Activated naive CD8-positive, alpha-beta T cell treated with anti-CD3 and anti-CD28 coated beads for 36 hours (primary cell): ENCODE measurements at places on chromosomes 6 and 20. TPM values are rescaled to one million over a fixed set of nuclear protein-coding genes. Genes with fewer than 3 reads are reported as not detected.

DNA sequence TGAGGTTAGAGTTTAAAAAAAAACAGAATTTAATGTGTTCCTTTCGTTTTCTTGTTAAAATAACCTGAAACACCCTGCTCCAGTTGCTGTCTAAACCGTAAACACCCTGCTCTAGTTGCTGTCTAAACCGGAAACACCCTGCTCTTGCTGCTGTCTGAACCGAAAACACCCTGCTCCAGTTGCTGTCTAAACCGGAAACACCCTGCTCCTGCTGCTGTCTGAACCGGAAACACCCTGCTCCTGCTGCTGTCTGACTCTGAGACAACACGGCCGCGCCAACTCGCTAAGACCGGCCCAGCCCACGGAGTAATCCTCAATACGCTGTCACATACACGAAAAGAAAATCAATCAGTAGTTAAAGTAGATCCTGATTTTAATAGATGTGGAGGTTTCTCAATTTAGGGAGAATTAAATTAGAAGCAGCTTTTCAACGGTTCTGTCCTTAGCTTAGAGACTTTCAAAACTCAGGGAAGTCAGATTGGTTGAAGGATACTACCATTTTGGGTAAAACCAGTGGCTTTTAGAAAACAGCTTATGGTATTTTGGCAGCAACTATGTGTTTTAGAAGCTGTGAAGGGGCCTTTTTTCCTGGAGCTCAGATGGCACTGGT is 98.3 kb downstream of the RAMACL start:
- peak overlapping the region; percentile 93 for H3K27ac ChIP-seq
- H3K36me3 ChIP-seq: peaks cover 16% of the 10 kb centered on the region
- DNase-seq: peak; percentile 64
- H3K4me3 ChIP-seq: peak overlapping the region; percentile 70
- peaks cover 10% of the 10 kb centered on the region for H3K4me1 ChIP-seq

DNA sequence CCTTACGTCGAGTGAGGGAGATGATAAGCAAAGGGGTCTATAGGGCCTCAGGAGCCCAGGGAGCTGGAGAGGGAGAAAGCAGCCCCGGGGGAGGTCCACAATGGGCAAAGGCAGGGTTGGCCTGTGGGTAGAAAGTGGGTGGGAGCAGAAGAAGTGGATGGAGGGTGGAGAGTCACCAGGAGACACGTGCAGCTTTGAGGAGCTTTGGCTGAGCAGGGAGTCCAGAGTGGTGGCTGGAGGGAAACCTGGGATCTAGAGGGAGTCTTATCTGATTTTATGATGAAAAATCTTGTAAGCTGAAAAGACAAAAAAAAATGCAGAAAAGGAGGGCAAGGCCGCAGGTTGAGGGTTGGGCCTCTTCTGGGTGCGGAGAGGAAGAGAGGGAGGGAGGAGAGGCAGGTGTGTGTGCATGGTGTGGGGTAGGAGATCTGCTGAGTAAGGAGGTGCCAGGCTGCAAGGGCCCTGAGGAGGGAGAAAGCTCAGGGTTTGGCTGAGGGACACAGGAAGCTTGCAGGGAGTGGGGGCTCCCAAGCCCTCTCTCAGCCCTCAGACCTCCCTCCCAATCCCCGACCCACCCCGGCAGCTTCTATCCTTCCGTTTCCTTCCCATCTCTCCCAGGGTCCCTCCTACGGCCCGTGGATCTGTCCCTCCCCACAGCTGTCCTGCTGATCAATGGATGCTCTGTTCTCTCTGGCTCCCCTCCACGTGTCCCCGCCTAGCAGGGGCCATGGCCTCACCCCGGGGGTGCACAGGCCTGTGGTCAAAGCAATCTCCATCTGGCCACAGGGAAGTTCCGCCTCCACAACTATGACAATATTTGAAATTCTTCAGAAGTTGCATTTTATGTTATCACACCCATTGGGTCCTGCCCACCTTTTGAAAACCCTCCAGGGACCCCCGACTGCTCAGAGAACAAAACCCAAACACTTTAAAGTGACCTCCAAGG is 17.1 kb upstream of the BPI start:
- H3K36me3 ChIP-seq: no peaks in the 10 kb centered on the region
- H3K4me3 ChIP-seq: no peak overlapping the region
- peaks cover 45% of the 10 kb centered on the region for H3K27me3 ChIP-seq
- peaks cover 2% of the 10 kb centered on the region for H3K4me1 ChIP-seq
- no peak overlapping the region for H3K27ac ChIP-seq
- DNase-seq: no peak

- H3K36me3 ChIP-seq: peaks cover 21% of the 10 kb centered on the region
- H3K4me1 ChIP-seq: peaks cover 34% of the 10 kb centered on the region
- no peak overlapping the region for H3K4me3 ChIP-seq
Measured at GRCh38 chr20:10488534-10488933, 53.4 kb downstream of the SLX4IP start.

Gene NKAPL
- 0.46 TPM for total RNA-seq

- no peak overlapping the region for H3K27ac ChIP-seq
- H3K4me1 ChIP-seq: no peaks in the 10 kb centered on the region
- H3K4me3 ChIP-seq: no peak overlapping the region
Measured at GRCh38 chr6:41597246-41598000, 40.8 kb upstream of the MDFI start.

Gene CAGE1
- total RNA-seq: 0.10 TPM

DNA sequence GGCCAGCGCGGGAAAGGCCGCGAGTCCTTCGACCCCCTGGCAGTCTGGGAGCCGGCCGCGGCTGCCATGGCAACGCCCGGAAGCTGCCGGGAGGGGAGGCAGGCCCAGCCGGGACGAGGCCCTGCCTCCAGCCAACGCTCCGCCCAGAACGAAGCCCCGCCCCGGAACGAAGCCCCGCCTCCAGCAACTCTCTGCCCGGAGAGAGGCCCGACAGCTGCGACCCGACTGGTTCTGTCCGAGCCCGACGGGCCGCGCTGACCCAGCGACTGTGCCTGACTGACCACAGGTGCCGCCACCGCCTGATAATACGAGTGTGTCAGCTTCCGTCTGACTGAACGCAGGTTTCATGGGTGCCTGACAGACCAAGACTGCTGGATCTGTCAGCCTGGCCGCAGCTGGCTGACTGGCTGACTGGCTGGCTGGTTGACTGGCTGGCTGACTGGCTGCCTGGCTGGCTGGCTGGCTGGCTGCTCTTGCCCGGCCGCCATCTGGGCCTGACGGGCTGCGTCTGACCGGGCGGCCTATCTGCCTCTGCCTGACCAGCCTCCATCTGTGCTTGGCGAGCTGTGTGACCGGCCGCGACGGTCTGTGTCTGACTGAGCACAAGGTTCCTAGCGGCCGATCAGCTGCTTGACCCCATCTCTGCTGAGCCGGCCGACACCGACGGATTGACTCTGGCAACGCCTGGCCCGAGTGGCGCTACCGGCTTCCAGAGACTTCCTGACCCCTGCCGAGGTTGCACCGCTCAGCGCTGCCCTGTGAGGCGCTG is 89.7 kb upstream of the EPB41L1 start:
- H3K27ac ChIP-seq: no peak overlapping the region
- no peaks in the 10 kb centered on the region for H3K36me3 ChIP-seq
- H3K27me3 ChIP-seq: peaks cover 5% of the 10 kb centered on the region
- DNase-seq: peak; percentile 92

DNA sequence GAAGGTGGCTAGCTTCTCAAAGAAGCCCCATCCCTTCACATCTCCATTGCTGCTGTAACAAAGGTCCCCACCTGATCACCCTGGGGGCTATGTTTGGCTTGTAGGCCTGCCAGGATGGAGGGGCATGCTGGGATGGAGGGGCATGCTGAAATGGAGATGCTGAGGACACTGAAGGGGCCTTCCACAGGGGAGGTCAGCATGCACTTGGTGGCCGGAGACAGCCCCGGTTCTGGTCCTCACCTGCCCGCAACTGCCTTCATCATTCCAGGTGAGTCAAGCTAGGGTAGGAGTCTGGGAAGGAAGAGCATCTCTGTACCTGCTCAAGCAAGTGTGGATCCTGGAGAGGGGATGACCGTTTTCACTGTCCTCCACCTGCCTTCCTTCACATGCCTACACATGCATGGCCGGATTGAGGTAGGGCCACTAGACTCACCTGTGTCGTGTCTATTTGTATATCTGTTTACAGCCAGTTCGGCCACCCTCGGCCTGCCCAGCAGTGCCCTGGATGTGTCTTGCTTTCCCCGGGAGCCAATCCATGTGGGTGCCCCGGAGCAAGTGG is 6.0 kb downstream of the L3MBTL1 start:
- peaks cover 21% of the 10 kb centered on the region for H3K27me3 ChIP-seq
- peak overlapping the region; percentile 88 for H3K4me3 ChIP-seq
- H3K36me3 ChIP-seq: peaks cover 4% of the 10 kb centered on the region
- no peak overlapping the region for H3K27ac ChIP-seq

- H3K27ac ChIP-seq: no peak overlapping the region
- no peak for DNase-seq
- peaks cover 8% of the 10 kb centered on the region for H3K4me1 ChIP-seq
Measured at GRCh38 chr6:147395158-147395557, 113.3 kb upstream of the SAMD5 start.

Gene FAM50B
- total RNA-seq: 8.7 TPM

Gene UNC93A
- total RNA-seq: not detected

- no peak overlapping the region for H3K27ac ChIP-seq
- H3K27me3 ChIP-seq: no peaks in the 10 kb centered on the region
- DNase-seq: no peak
- no peak overlapping the region for H3K4me3 ChIP-seq
Measured at GRCh38 chr20:61705386-61706258, 360.1 kb downstream of the TAF4 start.
